ENCODE measurements at places on chromosomes 2 and 18.

- no peak for DNase-seq
Measured at GRCh38 chr2:80461505-80462197, 157.1 kb upstream of the LRRTM1 start.

DNA sequence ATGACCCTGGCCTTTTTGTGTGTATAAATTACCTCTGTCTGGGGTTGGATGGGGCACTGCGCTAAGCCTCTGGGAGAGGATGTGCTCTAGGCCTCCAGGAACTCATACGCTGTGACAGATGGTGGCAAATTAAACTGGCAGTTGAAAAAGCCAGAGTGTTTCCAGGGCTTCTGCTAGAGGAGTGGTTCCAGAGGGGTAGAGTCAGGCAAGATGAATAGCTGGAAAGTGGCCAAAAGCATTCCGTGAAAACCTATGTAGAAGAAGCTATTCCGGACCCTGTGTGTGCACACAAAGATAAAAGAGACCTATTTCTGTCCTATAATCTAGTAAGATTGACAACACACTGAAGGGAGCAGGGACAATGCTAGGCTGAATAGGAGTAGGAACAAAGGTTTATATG lies 84.8 kb downstream of the ACTR3 start:
- no peak for DNase-seq

GRCh38 chr2:96503637-96504243 lies 1.4 kb downstream of the NEURL3 start:
- no peak for DNase-seq

DNA sequence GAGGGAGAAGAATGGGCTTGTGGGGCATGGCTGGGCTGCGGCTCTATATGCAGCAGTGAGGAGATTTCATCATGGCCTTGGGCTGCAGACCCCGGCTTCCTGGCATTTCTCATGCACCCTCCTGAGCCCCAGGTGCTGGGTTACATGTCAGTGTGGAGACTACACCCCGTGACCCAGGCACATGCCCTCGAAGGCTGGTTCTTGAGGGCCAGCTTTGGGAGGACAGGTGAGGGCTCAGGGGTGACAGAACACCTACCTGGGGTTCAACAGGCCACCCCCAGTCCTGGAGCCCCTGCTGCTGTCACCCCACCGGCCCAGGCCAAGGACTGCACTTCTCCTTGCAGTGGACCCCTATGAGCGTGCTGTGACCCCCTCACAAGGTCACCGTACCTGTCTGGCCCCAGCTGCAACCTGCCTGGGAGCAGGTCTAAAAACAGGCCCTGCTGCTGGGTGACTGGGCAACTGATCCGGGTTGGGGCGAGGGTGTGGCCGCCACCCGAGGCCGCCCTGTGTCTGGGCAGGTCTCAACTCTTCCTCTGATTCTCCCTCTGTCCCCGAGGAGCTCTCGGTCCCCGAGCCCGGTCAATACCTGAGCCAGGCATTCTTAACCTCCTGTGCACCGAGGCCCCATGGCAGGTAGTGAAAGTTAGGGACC lies 94.8 kb upstream of the OTOS start:
- DNase-seq: no peak

DNA sequence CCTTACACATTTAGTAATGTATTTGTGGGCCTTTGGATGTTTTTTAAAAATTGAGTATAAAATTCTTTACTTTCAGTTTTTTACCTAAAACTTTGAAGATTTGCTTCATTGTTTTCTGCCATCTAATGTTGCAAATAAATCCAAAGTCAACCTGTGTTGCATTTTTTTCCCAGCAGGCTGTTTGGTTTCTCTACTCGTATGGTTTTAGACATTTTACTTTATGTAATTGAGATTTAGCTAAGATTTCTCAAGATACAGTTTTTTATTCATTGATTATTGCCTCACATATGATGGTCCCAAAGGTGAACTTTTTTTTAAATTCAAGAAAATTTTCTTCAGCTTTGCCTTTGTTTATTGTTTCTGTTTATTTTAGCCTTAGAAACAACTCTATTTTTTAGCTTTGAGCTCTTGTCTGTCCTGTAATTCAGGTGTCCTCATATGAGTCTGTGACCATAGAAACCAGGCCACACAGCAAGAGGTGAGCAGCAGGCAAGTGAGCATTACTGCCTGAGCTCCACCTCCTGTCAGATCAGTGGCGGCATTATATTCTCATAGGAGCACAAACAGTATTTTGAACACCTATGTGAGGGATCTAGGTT lies 53.4 kb upstream of the TBR1 start:
- no peak for DNase-seq

DNA sequence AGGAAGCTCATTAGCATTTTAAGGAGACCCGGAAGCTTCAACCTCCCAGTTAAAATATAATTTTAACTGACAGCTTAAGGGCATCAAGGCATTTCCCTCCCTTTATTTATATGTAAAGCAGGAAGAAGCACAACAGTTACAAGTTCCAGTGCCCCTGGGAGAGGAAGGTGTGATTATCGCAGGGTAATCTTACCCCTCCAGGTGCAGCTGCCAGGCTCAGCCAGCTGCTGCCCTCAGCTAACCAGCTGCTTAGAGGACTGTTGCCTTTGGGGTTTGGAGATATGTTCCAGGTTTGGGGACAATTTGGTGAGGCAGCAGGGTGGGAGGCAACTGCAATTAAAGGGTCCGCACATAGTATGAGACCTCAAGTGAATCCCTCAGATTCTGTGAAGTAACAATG lies 55.3 kb upstream of the SETBP1 start:
- DNase-seq: no peak

GRCh38 chr18:31230495-31230894 lies 67.8 kb upstream of the DSC1 start:
- DNase-seq: no peak

- DNase-seq: peak; percentile 38
Measured at GRCh38 chr18:13464432-13465123, 246.0 kb downstream of the LDLRAD4 start.

DNA sequence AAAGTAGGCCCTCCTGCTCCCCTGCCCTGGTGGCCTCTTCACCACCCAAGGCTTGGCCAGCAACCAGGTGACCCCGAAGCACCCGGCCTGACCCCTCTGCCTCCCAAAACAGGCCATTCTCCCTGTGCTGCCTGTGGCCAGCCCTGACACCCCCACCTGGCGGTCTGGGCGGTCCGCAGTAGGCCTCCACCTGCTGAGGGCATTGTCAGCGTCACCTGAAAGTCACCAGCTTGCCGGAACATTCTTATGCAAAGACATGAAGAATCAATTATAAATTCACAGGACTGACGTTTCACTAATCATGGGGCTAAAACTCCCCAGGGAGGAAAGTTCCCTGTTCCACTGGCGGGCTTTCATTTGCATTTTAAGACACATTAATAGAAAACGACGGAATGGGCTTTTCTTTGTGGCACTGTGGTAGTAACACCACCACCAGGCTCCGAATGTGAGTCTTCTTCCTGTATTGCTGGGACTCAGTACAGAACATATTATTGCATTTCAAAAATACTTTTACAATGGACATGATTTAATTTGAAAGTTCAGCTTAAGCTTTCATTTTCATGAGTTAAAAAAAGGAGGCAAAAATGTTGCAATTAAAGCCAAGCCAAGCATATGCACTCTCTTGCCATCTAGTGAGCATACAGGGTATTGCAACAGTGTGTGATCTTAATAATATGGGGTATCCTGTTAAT lies 57.4 kb downstream of the ADI1 start:
- DNase-seq: no peak

- no peak for DNase-seq
Measured at GRCh38 chr18:78230911-78231310, 748.7 kb upstream of the SALL3 start.

DNA sequence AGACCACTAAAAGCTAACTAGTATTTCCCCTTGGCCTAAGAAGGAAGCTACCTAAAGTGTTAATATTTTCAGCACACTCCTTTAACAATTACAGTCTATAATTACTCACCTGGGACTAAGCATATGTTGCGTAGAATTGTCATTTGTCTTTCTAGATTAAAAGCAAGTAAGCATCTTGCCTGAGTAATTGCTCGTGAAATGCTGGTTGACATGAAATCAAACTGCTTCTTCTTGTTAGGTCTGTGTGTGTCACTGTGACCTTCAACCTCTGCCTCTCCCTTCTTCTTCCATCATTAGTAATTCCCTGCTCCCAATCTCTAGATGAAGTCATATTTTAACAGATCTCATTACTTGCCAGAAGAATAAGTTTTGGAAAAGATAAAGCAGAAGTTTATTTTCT lies 212.2 kb downstream of the XIRP2 start:
- no peak for DNase-seq

DNA sequence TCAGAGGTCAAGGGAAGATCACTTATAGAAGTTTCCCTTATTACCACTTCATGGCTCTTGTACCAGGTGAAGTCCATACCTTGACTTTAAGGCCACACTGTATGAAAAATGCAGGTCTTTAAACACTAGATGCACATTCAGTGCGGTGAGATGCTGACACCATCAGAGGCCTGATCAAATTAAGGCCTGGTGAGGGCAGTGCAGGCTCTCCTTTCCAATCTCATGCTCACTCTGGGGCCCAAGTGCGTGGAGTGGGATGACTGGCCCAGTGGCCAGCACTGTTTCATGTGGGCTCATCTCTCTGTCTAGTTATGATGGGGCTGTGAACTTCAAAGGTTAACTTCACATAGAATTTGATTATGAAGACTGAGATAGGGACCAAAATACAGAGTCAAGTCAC lies 281.1 kb downstream of the SLC4A3 start:
- no peak for DNase-seq

DNA sequence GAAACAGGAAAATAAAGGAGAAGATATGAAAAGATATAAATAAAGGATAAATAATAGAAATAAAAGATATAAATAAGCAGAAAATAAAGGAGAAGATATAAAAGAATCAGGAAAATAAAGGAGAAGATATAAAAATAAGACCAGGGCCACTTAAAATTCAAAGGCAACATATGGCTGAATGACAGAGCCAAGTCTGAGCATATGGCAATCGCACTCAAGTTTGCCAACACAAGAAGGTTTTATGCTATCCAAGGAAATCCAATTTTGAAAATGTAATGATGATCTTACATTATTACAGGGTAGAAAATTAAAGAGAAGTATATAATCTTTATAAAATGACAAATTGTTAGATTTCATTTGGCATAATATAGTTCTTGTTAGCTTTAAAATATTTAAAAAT lies 33.6 kb downstream of the USP40 start:
- no peak for DNase-seq

DNA sequence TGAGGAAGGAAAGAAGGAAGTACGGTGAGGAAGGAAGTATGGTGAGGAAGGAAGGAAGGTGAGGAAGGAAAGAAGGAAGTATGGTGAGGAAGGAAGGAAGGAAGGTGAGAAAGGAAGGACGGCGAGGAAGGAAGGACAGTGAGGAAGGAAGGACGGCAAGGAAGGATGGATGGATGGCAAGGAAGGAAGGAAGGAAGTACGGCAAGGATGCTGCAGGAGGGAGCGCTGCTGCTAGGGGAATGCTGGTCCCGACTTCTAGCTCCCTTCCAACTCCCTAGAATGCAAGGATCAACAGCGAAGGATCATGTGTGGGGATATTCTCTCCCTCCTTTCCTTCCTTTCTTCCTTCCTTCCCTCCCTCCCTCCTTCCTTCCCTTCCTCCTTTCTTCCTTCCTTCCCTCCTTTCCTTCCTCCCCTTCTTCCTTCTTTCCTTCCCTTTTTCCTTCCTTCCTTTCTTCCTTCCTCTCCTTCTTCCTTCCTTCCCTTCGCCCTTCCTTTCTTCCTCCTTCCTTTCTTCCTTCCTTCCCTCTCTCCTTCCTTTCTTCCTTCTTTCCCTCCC lies 42.3 kb upstream of the SLC66A3 start:
- no peak for DNase-seq

DNA sequence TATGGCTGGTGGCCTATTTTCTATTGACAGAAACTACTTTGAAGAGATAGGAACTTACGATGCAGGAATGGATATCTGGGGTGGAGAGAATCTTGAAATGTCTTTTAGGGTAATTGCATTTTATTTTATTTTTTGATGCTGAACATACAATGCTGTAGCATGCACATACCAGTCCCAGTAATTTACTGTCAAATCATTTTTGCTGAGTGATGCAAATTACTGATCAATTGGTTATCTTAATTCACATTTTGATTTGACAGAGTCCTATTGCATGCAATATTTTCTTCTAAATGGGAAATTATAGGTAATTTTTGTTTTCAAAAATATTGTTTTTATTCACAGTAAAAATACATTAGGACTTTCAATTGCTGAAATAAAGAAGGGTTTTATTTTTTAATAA lies 387.3 kb downstream of the GALNT13 start:
- DNase-seq: no peak

DNA sequence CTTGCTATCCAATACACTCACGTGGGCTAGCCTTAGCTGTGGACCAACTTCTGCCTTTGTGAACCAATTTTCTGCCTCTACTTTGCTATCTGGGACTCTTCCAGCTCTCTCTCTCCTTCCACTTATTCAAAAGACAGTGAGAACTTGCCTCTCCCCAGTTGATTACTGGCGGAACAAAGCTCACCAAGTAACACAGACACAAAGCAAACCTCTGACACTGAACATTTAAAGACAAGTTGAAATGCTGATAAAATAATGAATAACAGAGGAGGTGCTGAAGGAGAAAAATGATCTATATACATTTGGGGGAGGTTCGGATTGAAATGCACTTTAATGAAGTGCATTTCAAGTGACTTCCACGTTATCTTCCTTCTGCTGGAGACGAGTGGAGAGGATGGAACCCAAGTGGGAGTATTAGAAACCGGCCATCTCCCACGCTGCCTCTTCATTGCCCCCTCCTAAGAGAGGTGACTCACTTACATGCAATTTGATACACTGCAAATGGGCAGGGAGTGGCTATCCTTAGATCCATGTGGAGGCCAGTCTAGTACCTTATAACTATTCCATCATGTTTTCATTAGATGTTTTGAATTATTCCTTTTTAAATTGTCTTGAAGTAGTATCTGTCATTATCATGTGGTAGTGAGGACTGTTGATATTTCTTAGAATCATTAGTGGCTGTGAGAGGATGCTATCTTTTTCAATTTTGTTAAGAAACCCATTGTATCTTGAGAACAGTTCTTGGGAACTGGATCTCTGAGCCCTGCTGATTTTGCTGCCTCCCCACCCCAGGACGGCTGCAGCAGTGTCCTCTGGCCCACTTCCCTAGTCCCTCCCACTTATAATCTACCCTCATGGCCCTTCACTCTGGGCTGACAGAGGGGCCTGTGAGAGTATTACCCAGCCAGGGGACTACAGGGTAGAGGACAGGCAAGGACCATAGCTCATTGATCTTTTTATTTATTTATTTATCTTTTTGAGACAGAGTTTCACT lies 6.0 kb upstream of the GLI2 start:
- no peak for DNase-seq

DNA sequence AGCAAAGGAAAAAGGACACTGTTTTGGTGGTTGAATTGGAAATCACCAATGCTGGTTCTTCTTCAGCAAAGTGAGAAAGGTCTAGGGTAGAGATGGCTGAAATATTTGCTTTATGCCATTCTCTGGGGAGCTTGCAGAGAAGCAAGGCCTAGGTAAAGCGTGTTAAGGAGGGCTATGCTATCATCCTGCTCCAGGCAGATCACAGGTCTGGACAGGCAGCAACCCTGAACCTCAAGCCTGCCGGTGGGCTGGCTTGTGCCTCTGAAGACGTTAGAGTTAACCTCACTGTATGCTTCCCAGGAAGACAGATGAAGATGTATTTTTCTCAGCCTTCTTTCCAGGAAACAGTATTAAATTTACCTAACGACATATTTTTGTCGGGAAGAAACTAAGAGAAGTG lies 138.5 kb upstream of the LYPD6 start:
- DNase-seq: no peak

GRCh38 chr2:112588611-112589045 lies 4.2 kb downstream of the CHCHD5 start:
- DNase-seq: no peak
